SJCRH30 (cell line): ENCODE measurements at places on chromosomes 13 and 19.
A peak's percentile ranks its signal among the peaks of the same experiment; 100 is the strongest.

DNA sequence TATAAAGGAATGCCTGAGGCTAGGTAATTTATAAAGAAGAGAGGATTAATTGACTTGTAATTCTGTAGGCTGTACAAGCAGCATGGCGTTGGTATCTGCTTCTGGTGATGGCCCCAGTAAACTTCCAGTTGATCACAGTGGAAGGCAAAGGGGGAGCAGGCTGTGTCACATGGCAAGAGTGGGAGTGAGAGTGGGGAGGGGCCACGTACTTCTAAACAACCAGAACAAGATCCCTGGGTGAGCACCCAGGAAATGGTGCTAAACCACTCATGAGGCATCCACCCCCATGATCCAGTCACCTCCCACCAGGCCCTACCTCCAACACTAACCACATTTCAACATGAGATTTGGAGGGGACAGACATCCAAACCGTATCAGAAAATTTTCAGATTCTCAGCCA lies 3.0 kb upstream of the RNF113B start:
- DNase-seq = no peak

DNA sequence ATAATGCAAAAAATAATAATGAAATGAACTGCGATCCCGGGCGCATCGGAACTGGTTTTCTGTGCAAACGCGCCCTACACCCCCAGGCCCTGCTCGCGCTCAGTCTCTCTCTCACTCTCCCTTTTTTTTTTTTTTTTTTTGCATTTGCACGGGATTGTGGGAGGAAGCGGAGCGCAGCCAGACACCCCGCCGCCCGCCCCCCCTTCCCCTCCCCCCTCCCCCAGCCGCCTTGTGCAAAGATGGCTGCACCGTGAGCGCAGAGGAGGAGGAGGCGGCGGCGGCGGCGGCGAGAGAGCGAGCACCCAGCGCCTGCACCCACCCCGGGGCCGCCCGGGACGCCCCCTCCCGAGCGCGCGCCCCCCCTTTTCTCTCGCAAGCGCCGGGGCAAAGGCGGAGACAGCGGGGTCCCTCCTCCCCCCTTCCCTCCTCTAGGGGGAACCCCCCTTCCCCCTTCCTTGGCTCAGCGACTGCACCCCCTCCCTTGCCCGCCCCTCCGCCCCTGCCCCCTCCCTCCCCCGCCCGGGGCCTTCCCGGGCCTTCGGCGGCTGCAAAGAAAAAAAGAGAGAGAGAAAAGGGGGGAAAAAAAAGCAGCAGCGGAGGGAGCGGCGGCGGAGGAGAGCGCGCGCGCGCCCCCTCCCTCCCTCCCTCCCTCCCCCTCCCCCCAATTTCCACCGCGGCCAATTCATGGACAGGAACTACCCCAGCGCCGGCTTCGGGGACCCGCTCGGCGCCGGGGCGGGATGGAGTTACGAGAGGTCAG lies at the start of gene PRR12:
Gene PRR12 (plus strand): TSS at position 212 of the 760 bp plus-strand sequence. CDS start 473 bp downstream, at position 685.
- DNase-seq = peak; percentile 78

GRCh38 chr13:23716401-23716800 lies 146.2 kb downstream of the TNFRSF19 start:
- no peak for DNase-seq

GRCh38 chr13:109348519-109349258 lies 437.7 kb downstream of the IRS2 start:
- DNase-seq = no peak

DNA sequence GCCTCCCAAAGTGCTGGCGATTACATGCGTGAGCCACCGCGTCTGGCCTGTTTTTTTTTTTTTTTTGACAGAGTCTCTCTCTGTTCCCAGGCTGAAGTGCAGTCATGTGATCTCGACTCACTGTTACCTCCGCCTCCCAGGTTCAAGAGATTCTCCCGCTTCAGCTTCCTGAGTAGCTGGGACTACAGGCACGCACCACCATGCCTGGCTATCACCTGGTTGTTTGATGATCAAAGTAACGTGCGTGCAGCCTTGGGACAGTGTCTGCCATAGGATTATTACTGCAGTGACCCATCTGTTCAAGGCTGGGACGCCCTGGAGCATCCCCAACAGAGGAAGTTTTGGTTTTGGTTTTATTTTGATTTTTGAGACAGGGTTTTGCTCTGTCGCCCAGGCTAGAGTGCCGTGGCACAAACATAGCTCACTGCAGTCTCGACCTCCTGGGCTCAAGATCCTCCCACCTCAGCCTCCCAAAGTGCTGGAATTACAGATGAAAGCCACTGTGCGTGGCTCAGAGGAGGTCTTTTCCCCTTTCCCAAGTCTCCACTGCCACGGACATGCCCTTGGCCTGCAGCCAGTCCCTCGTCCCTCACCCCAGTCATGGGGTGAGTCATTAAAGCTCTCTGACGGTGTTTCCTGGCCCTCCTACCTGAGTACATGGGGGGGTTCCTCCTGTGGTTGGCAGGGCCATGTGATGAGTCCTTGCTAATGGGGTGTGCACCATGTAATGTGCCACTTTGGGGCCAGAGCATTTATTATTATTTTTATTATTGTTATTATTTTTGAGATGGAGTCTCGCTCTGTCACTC lies 65.6 kb downstream of the IER2 start:
- DNase-seq = no peak

- no peak for DNase-seq
These were observed 117.8 kb downstream of the NALCN start for GRCh38 chr13:101298517-101298916.

GRCh38 chr13:41130356-41130755 lies 2.2 kb downstream of the KBTBD6 start:
- no peak for DNase-seq

GRCh38 chr19:46785054-46785979 lies 3.1 kb downstream of the SLC1A5 start:
- no peak for DNase-seq

GRCh38 chr13:99982731-99983498 lies 1.3 kb downstream of the ZIC2 start:
- DNase-seq = peak; percentile 20

DNA sequence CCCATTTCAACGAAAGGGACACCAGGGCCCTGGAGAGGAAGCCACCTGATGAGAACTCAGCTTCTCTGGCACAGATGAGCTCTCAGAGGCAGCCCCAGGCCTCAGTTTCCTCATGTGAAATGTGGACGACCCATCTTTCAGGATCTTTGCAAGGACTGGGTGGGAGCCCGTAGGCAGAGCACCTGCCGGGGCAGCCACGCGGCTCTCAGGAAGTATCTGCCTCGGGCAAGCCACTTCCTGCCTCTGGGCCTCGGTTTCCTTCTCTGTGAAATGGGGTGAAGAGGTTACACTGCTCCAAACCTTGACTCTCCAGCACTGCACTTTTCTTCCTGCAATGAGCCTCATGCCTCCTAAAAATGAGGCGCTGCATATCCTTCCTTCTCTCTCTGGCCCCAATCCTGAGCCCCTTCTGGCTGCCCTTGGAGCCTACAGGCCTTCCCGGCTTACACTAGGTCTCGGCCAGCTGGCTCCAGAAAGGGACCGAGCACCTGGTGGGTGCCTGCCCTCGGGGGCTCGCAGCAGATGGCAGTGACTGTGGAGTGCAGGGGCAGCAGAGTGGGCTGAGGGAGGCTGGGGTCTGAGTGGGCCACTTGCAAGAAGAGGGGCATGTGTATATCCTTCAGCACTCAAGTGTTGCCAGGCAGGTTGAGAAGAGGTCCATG lies 3.5 kb downstream of the SSBP4 start:
- DNase-seq = no peak
